ENCODE measurements at places on chromosomes 1 and 21.
A peak's percentile ranks its signal among the peaks of the same experiment; 100 is the strongest.

- no peak for DNase-seq
Observed at GRCh38 chr1:77625250-77625649, 57.2 kb downstream of the ZZZ3 start.

DNA sequence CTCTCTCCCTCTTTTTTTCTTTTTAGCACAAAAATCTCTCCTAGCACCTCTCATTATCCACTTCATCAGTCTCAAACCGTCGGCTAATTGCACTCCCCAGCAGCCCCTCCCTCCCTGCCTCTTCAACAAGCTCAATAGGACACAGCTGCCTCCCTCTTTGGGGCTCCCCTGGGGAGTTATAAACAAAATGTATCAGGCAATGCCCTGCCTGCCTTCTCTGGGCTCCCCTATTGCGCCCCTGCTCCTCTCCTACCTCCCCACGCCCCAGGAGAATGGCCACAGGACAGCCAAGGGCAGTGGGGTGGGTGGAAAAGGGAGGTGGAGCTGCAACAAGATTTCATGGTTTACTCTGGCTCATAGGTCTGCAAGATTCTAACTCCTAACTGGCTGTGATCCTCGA is 147.1 kb upstream of the GRIK3 start:
- DNase-seq = no peak

DNA sequence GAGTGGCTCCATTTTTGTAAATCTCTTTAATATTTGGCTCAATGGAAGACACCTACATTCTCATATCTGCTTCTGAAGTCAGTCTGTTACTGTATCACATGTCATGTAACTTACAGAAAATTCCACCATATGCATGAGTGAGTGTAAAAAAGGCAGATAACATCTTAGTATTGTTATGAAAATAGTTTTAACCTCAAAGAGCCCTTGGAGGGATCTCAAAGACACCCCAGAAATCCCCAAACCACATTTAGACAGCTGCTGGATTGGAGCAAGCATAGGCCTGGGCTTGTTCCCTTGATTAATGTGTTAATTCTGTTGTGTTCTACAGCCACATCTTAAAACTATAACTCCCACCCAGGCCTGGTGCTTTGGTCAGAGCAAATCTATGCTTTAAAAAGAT is 16.9 kb downstream of the MACO1 start:
- no peak for DNase-seq

DNA sequence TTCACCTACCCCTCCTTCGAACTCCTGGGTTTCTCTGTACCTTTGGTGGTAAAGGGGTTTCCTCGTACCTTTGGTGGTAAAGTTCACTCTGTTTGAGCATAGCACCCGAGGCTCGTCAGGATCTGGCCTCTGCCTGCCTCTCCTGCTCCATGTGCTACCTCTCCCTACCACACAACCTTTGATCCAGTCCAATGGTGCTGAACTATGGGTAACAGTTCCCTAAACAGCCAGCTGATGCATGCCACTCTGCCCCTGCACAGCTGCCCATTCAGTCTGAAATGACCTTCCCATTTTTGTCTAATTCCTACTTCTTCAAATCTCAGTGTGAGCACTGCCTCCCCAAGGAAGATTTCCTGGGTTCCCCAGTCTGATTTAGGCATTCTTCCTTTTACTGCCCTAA is 14.0 kb downstream of the OVAAL start:
- DNase-seq = no peak

- no peak for DNase-seq
Observed at GRCh38 chr1:22712502-22713271, 2.0 kb downstream of the EPHB2 start.

DNA sequence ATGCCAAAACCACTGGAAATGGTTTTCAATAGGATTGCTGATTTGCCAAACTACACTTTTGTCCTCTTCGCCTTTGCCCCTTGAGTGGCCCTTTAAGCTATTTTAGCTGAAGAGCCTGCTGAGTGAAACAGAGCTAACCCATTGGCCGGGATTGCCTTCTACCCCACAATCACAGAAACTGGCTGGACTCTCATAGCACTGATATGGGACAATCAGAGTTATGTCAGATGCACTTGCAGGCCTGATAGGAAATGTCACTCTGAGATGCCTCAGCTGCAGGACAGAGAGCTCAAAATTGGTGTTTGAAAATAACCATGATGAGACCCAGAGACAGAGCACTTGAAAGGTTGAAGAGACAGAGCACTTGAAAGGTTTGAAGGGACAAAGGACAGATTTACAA is 354.4 kb downstream of the BRINP2 start:
- no peak for DNase-seq

- no peak for DNase-seq
Observed at GRCh38 chr21:28294051-28294450, 698.6 kb downstream of the LTN1 start.

DNA sequence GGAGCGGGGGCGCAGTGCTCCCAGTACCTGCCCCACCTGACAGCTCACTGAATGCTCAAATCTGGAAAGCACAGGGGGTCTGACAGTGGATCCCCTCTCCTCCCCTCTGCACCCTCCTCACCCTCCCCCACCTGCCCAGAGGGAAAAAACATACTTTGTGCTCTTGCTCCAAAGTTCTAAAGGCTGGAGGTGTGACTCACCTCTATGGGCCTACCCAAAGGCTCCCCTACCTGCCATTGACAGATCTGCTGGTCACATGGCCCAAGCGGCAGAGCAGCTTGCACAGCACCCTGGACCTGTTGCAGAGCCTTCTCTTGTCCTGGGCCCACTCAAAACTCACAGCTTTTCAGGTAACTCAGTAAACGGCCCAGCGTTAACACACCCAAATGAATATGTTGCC is 55.7 kb downstream of the ADSS2 start:
- DNase-seq = no peak

DNA sequence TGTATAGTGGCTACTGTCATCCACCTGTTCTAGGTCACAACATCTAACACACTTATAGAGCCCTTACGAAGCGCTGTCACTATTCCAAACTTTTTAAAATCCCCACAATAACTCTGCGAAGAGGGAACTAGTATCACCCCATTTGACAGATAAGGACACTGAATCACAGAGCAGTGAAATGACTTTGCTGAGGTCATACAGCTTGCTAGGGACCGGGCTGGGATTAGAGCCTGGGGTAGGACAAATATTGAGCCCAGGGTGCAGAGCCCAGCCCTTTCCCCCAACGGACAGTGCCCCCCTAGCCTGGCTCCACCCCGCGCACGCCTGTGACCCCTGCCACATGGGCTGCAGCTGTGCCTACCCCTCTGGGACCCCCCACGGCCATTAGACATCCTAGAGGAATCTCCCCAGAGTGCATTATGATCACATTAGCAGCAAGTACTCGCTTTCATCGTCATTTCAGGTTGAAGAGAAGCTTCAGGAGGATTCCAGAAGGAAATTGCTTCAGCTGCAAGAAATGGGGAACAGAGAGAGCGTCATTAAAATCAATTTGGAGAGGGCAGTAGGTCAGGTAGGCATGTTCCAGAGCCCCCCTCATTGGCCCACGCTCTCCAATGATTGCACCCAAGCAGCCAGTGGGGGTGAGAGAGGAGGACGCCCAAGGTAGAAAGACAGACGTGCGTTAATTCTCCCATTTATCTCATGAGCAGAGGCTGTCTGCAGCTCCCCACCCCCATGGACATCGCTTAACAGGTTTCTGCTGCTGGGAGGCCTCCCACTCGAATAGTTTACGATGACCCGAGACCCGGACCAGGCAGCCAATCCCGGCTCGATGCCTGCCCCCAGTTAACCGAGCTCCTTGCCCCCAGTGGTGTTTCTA is 77.2 kb downstream of the FHAD1 start:
- DNase-seq = no peak

DNA sequence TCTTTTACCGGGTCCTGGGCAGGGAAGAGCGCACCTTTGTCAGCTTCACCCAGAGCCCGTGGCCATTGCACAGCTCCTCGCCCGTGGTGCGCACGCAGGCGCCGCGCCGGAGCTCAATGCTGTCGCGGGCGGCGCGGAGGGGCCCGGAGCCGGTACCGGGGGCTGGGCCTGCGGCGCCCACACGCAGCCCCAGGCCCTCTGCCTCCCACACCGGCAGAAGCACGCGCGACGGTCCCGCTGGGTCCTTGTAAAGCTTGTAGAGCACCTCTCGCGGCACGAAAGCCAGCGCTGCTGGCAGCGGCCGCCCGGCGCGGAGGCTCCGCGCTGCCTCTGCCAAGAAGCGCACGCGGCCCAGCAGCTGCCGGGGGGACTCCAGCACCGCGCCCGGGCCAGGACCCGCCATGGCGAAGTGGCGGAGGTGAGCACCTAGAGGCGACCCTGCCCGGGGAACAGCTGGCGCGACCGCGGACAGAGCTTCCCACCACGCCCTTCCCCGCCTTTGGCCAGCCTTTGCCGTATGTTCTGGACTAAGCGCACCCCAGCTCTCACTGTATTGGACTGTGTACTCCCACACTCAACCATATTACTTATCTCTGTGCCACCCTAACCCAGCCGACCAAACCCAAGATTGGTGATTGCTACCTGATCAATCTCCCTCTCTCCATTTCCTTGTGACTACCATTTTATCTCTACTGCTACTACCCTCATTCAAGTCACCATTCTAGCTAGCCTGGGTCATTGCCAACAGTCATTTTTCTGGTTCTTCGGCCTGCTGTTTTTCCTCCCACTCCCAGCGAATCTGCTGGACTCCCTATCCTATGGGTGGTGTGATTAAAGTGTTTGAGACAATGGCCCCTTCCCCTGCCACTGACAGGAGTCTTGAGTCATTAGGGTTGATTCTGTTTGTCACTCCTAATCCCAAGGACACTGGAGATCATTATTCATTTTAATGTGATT is at the start of gene HECTD3:
TSS of gene HECTD3 (minus strand) at position 470 of the 957 bp plus-strand sequence. CDS start at position 403, 67 bp downstream.
- peak; percentile 85 for DNase-seq

DNA sequence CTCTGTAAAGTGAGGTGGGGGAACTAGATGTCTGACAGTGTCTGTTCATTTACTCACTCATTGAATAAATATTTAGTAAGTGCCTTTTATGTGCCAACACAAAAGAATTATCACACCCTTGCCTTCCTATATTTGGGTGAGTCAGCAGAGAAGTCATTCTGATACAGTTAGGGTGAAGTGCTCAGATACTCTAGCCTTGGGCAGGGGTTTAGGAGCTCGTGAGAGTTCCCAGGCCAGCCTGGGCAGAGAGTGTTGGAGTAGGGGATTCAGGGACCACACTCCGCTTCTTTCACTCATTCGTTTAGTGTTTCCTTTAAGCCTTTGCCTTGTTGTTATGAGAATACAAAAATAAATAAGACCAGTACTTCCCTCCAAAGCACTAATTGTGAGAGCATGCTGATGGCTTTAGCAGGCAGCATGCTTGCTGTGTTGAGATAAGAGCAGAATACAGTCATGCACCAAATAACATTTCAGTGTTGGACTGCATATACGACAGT is 83.9 kb downstream of the DYRK1A start:
- no peak for DNase-seq

DNA sequence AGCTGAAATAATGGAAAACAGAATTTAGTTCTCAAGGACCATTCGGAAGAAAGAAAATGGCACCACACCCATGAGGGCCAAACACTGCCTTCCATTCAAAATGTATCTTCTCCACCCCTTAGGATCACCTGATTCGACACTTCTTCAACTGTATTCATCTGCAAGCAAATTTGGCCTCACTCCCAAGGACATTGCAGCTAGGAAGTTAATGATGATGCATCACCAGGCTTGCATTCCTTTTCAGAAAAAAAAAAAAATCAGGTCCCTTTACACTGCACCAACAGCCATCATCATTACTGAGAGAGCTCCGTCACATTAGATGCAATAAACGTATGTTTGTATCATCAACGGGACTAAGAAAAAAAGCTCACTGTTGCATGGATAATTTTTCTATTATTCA is 368.3 kb downstream of the PCP4 start:
- no peak for DNase-seq
